K562 (cell line): ENCODE measurements at places on chromosomes 2 and 18.

DNA sequence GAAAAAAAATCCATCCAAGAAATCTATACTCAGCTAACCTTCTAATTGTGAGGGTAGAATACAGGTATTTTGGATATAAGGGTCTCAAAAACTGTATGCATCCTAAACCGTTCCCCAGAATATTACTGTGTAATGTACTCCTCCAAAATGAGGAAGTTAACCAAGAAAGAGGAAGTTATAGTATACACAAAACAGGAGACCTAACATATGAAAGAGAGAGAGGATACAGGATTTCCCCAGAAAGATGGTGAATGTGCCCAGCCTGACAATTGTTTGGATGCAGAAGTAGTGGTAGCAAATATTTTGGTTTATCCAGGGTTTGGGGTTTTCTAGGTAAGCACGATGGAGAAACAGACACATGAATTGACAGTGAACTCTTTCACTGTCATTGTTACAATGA, 50.6 kb downstream of the GALNT3 start:
- no peak for DNase-seq

DNA sequence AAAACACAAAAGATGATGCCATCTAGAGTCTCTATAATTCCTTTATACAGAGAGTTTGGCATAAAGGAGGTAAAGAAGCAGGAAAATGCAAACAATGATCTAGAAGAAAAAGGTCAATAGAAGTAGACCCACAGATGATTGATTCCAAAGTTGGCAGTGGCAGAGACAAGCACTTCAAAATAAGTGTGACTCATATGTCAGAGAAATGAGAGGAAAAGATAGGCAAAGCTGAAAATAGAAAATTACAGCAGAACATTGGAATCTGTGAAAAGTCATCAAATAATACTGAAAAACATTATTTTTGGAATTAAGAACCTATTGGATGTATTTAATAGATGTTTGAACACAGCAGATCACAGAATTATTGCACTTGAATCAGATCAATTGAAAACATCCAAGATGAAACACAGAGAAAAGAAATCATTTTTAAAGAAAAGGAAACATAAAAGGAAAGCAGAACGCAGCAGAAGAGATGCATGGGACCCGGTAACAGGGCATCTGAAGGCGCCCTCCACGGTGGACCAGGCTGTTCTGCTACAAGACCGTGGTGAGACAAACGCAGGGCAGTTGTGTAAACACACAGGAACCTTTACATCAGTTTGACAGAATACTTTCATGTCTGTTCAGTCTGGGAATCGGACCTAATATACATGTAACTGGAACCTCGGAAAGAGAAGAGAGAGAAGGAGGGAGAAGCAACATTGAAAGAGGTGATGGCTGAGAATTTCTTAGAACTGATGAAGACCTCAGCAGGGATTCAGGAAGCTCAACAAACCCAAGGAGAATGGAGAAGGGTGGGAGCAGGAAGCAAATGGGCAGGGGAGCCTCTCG, 74.6 kb upstream of the GPC1 start:
- no peak for DNase-seq

DNA sequence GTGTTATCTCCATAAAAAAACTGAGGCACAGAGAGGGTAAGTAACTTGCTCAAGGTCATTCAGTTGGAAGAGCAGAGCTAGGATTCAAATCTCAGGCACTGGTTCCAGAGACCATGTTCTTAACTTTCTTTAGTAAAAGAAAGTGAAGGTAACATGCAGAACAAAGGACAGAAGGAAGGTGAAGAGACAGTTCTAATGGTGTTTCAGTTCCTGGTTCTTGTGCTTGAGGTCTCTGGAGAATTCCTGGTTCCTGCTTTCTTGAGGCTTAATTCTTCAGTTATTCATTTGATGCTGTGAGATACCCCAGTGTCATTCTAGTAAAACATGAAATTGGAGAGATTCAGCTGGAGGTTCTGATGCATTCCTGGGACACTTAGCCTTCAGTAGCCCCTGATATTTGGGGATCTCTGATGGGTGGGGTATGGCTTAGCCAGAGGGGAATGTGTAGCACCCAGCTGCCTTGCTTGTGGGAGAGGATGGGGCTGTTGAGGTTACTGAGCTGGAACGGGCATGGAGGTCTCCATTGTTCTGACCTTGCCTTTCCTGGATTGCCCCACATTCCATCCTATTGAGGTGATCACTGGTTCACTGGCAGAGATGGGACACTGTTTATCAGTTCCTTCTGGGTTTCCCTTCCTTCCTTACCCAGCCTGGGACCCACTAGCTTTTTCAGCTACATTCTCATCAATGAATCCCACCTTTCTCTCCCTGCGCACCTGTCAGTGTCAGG, 46.8 kb downstream of the SEMA4F start:
- DNase-seq = no peak

- no peak for DNase-seq
Observed at GRCh38 chr2:217655651-217656050, 347.1 kb downstream of the TNS1 start.
